Hypothalamus (tissue), 51 donors: ENCODE measurements at places on chromosomes 2 and 18.

- no peak for DNase-seq
Observed at GRCh38 chr18:9022397-9023155, 79.9 kb upstream of the NDUFV2 start.

- DNase-seq: no peak
Observed at GRCh38 chr2:85956646-85957039, 67.9 kb upstream of the ST3GAL5 start.

DNA sequence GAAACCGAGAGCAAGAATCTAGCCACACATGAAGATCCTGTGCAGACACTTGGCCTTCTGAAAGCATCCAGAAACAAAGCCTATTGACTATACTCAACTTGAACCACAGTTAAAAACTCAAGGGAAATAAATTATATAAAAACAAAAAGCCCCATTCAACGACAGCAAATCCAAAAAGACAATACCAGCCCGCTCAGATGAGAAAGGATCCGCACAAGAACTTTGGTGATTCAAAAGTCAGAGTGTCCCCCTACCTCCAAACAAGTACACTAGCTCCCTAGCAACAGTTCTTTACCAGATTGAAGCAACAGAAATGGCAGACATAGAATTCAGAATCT, 163.2 kb downstream of the WDPCP start:
- DNase-seq: no peak

GRCh38 chr2:132782176-132782783, 112.3 kb upstream of the LYPD1 start:
- peak; percentile 10 for DNase-seq

DNA sequence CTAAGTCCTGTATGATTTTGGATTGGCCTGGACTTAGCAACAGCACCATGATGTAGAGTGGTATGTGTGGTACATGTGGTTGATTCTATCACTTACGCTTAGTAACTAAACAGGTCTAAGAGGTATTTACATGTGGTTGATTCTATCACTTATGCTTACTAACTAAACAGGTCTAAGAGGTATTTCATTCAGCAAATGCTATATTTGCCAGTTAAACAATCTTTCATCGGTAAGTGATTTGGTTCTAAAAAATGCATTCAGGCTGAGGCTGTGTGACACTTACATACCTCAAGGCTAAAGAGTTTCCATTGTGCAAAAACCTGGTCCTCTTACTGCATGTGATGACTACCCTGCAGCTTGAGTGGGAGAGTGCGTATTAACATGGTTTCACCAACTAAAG, 13.1 kb downstream of the EIF4E2 start:
- DNase-seq: no peak
